Airway epithelial cell (primary cell): ENCODE measurements at places on chromosomes 7 and 10. TPM values are rescaled to one million over a fixed set of nuclear protein-coding genes. Genes with fewer than 3 reads are reported as not detected.

The LOXL4 gene
- total RNA-seq: 0.14 and 0.42 TPM in 2 replicates

The SPDYE1 gene
- not detected in 2 replicates for total RNA-seq

The DGKB gene
- total RNA-seq: not detected in 2 replicates

The HOXA13 gene
- total RNA-seq: not detected in 2 replicates

The GJD4 gene
- not detected in 2 replicates for total RNA-seq

The ABCB1 gene
- not detected in 2 replicates for total RNA-seq

The SUN3 gene
- total RNA-seq: not detected in 2 replicates

The TMEM273 gene
- not detected in 2 replicates for total RNA-seq

The ANXA8 gene
- total RNA-seq: 189 and 221 TPM in 2 replicates

The CCDC6 gene
- total RNA-seq: 21.6 and 31.0 TPM in 2 replicates
